Cerebellar nuclear complex (tissue), 1 donor: ENCODE measurements at places on chromosomes 11 and 22.

DNA sequence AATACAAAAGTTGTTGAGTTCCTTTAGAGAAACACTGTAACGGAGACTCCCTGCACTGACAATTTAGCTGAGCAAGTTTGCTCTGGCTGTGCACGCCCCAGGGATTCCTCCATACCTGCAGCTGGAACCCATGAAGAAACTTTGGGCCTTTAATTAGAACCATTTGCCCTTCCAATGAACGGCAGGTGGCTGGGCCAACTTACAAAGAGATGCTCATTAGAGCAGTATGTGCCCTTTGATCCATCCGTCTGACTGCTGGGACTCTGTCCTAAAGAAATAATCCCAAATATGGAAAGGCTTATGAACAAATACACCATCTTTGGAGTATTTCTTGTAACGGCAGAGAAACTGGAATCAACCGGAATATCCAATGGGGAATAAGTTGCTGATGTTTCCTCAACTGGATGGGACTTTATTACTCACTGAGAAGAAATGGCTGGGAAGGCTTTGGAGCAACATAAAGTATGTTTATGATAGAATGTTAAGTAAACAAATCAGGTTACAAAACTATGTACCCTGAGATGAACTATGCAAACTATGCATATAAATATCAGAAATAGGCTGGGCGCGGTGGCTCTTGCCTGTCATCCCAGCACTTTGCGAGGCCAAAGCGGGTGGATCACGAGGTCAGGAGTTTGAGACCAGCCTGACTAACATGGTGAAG lies 24.4 kb upstream of the FBLN1 start:
- DNase-seq, result no peak

- DNase-seq, result no peak
Measured at GRCh38 chr11:46305295-46305694, 27.8 kb downstream of the CREB3L1 start.

DNA sequence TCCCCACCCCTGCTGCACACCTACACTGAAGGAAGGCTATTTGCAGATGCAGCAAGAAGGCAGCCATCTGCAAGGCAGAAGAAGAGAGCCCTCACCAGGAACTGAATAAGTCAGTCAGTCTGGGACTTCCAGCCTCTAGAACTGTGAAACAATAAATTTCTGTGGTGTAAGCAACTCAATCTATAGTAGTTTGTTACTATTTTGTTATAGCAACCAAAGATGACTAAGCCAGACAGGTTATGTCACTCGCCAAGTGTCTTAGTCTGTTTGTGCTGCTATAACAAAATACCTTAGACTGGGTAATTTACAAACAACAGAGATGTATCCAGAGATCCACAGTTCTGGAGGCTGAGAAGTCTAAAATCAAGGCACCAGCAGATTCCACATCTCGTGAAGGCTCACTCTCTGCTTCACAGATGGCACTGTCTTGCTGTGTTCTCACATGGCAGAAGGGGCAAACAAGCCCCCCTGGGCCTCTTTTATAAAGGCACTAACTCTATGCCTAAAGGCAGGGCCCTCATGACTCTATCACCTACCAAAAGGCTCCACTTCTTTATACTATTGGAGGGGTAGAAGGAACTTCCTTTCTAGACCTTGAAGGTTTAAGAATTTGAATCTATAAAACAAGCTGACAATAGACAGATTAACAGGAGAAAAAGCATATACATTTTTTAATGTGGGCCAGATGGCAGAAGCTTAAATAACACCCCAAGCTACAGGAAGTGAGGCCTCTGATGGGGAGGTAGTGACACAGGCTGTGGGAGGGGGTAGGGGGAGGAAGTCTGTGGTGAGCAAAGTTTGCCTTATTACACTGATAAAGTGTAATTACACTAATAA lies 12.3 kb downstream of the APOL6 start:
- DNase-seq, result no peak

- DNase-seq, result no peak
Measured at GRCh38 chr11:61756452-61757212, 4.2 kb downstream of the MYRF start.

DNA sequence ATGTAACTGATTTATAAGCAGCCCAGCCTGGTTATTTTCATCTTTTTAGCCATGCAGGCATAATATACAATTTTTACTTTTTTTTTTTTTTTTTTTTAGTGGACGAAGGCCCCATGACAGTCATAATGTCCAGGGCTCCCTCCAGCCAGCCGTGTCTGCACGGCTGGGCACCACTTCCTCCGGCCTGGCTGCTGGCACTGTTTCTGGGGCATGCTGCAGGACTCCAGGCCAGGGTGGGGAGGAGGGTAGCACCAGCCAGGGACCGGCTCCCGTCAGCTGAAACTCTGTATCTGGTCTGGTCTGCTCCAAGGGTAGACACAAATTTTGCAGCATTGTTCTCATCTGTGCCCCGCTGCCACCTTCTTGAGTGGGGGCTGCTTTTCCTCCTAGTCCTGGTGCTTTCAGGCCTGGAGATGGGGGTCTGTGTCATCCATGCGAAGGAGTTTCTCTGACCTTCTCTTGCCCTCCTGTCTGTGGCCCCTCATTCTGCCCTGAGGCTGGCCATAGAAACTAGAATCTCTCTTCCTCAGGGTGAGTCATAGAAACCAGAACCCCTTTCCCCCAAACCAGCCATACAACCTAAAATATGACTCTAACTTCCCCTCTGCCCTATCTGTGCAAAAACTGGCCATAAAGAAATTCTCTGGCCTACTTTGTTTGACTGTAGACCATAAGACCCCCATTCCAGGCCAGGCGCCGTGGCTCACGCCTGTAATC lies 9.2 kb upstream of the RRP7A start:
- no peak for DNase-seq

- DNase-seq, result no peak
Measured at GRCh38 chr11:65424205-65425104, 1.9 kb downstream of the NEAT1 start.

DNA sequence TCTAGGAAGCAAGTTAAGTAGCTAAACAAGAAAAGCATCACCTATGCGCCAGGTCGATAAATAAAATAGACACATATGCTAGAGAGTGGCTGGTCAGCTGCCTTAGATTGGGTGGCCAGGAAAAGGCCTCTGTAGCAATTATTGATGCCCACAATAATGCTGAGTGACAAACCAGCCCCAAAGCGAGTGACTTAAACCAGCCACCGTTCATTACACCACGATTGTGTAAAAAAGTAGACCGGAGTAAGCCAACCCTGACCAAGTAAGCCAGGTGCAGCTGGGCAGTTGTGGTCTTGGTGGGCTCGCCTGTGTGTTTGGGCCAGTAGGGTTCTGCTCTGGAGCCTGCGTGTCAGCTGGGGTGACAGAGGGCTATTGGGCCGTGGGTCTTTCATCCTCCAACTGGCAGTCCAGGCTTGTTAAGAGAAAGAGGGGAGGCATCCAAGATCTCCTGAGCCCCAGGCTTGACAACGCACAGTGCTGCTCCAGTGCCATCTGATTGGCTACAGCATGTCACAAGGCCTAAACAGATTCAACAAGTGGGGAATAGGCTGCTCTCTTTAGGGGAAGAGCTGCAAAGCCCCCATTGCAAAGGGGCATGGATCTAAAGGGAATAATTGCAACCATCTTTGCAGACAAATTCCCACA lies 100.4 kb upstream of the PARVA start:
- DNase-seq, result no peak

- no peak for DNase-seq
Measured at GRCh38 chr11:111696556-111696955, 69.6 kb downstream of the PPP2R1B start.

DNA sequence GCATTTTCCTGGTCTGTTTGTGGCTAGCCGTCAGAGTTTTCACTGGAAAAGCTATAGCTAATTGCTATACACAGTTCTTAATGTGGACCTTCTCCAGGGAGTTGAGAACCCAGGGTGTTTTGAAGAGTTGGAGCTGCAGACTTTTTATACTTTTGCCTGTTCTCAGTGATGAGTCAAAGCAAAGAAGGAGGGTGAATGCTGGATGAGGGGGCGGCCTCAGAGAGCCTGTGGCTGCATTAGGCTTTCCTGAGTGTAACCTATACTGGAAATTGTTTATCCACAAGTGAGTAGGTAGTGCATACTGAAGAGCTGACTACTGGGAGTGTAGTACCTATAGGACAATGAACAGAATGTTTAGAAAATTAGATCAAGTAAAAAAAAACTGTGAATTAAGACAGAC lies 79.7 kb upstream of the HORMAD2 start:
- DNase-seq, result no peak

DNA sequence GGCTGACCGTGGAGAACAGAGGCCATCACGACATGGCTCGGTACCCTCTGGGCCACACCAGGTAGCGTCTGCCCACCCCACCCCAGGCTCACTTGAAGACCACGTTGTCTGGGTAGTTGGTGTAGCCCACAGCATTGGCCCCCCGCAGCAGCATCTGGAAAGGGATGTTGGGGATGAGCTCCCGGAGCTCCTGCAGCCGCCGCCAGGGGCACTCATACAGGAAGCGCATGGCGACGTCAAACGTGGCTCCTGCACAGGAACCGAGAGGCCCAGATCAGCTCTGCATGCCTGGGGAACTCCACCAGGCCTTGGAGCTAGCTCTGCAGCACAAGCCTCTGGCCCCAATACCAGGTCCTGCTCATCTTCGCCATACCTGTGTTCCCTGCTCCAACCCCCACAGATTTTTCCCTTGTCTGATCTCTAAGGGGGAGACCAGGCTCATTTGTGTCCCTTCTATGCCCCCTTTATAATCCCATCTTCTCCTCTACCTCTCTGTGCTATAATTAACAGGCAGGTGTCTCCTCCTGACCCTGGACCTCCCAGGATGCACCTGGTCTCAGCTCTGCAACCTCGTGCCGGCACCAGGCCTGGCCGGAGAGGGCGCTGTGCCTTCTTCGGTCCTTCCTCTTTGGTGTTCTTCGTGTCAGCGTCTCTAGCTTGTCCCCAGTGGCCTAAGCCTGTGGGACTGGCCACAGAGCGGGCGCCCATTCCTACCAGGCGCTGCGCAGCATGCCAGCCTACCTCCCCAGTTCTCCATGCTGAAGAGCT lies 5.0 kb upstream of the LRFN4 start:
- DNase-seq, result no peak

GRCh38 chr11:44708523-44709280 lies 18.1 kb upstream of the TSPAN18 start:
- DNase-seq, result no peak

DNA sequence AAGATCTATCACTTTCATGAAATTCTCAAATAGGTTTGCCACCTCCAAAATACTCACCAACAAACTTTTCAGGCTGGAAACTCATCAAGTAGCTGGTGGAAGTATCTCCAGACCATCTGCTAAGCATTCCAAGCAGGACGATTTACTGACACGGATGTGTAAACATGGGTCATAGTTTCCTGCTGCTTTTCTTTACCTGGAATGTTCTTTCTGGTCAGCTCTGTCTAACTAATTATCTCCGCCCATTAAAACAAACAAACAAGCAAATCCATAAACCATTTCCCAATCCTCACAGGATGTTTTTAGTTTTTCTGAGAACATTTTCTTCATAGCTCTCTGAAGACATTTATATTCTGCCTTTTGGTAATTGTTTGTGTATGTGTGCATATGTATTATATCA lies 397.0 kb downstream of the METTL15 start:
- no peak for DNase-seq

DNA sequence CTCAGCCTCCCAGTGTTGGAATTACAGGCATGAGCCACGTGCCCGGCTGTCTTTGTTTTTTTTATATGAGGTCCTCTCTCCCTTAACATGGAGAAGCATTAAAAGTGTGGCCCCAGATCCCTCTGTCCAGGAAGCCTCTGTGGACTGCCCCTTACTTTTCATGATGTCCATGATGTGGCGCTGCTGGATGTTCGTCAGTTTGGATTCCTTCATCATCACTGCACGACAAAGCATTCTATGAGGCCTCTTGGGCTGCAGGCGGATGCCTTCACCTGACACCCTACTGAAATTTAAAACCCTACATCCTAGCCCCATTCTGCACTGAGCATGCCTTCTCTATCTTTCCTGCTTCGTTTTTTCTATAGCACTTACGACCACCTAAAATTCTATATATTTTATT lies 2.1 kb downstream of the C22orf23 start:
- DNase-seq, result no peak

DNA sequence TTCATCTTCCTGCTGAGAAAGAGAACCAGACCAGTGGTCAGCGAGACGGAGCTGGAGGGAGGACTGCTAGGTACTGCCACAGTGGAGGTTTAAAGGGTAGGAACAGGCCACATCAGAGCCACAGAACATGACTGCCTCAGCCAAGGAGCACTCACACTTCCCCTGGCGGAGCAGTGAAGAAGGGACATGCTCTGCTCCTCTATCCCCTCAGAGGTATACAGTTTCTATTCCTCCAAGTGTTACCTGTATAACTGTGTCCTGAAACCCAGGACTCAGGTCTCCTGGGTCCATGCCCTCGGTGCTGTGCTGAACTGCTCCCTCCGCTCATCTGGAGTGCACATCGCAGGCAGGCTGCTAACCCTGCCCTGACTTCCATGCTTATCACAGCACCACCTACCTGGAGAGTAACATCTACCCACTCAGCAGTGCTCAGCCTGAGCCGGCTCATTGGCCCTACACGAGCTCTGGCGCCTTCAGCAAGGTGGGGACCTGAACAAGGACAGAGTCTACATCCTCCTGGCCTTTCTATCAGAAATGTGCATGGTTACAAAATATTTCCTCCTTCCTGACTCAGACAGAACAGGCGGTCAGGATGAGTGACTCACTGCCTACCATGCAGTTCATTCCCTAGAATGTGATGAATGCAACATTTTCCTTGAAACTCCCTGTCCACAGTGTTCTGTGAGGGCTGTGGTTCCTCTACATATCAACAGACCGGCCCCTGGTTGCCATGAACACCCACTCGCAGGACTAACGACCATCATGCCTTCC lies 52.9 kb downstream of the C11orf58 start:
- no peak for DNase-seq

DNA sequence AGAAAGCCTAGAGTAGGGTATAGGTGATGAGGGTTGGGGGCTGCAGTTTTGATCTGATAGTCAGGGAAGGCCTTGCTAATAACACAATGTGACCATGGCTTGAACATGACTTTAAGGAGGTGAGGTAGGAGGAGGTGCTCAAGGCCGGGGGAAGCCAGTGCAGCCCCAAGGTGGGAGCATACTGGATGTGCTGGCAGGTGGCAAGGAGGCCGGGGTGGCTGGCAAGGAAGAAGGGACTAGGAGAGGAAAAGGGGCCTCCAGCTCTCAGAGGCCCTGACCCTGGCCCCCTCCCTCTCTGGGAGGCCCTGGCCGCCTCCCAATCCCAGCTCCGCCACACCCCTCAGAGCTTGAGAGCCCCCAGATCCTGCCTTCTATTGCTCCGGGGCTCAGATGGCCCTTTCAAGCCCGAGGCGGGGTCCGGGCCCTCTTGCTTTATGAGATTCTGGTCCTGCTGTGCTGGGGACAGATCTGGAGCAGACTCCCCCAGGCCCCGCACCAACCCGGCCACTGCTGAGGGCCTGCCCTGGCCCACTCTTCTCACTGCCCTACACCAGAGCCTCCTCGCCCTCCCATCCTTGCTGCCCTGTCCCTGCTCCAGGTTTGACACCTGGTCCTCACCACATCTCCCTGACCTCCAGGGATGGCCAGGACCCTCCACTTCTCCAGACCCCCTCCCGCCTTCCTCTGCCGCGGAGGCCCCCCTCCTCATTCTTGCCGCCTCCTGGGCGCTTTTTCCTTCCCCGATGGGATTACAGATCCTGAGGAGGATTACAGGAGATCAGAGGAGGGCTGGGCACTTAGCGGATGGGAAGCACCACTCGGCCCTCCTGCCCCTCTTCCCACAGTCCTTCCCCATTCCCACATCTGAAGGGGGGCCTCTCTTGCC lies 1.8 kb downstream of the PITPNM1 start:
- DNase-seq, result no peak
